ENCODE measurements at places on chromosomes 3 and 15.
A peak's percentile ranks its signal among the peaks of the same experiment; 100 is the strongest.

DNA sequence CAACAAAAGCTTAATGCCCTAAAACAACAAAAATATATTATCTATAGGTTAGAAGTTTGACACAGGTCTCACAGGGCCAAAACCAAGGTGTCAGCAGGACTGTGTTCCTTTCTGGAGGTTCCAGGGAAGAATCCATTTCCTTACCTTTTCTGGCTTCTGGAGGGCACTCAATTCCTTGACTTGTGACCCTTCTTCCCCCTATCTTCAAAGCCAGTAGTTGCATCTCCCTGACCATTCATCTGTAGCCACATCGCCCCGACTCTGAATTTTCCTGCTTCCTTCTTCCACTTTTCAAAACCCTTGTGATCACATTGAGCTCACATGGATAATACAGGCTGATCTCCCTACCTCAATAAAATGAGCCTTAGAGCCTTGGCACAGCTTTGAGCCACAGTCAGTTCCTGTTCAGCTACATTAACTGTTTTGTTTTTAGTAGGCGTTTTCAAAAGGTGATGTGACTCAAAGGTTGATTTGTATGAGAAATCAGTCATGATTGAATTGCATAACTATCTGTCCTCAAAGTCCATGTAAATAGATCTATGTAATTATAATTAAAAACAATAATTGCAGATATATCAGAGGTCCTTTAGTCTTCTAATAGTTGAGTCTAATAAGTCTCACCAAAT lies 12.4 kb downstream of the PFN2 start:
- peak; percentile 26 for DNase-seq

DNA sequence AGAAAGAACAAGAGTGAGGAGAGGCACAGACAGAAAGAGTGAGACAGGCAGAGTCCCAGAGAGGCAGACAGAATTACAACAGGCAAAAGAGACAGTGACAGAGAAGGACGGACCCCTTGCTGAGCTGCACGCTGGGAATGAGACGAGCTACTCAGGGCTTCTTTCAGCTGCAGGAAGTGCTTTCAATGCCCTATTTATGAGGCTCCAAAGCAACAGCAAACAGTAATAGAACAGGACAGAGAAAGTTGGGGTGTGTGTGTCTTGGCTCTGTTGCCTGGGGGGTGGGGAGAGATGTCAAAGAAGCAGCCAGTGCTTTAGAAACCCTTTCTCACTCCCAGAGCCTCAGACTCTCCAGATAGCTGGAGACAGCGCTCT lies 502 bp upstream of the TIMP4 start:
- no peak for DNase-seq

DNA sequence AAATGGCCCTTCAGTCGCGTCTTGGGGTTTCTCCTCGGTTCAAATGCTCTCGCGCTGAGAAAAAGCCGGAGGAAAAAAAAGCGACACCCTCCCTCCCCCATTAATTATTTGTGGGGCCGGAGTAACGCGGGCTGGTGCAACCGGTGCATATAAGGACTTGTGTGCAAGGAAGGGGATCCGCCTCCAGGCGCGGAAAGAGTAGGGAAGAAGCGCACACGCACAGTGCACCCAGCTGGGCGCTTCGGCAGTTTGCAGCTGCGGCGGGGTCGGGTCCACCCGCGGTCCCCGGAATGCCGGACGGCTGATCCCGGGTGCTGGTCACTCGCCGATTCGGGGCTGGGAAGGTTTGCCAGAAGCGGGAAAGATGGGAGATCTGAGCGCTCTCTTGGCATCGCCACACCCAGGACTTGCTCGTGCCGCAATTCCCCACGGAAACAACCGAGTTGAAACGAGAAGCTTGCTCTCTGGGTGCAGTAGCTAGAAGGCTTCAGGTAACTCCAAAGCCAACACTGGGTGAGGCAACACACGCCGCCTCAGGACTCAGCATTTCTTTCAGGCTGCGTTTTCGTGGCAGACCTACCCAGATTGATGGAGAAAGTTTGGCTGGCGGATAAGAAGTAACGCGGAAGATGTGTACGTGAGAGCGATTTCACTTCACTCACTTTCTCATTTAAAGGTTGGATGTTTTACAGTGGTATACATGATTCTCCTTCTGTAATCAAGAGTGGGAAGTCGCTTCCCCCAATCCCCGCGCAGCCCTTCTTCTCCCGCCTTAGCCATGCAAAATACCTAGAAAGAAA lies 720 bp upstream of the TNIK start:
- peak; percentile 50 for DNase-seq

- DNase-seq = no peak
Measured at GRCh38 chr3:180409170-180409569, 192.8 kb upstream of the TTC14 start.

- DNase-seq = no peak
Measured at GRCh38 chr3:10581251-10581650, 75.9 kb upstream of the ATP2B2 start.

DNA sequence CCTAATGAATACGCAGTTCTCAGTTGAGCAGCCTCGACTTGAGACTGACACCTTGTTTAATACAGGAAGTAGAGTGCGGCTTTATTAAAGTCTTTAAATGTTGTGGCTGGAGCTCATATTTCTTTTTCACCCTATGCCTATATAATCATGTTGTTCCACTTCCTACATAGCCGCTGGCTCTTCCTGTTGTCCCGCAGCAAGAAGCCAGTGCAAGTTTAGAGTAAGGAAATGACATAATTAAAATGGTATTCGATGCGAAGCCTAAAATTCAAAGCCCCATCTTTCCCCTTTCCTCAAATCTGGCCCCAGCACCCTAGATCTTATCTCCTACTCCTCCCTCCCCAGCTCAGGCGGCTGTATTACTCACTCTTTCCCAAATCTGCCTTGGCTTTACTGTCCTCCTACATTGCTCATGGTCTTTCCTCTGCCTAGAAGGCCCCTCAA lies 7.5 kb upstream of the PHLDB2 start:
- no peak for DNase-seq

GRCh38 chr3:34955680-34956079 lies 683.6 kb upstream of the ARPP21 start:
- no peak for DNase-seq

DNA sequence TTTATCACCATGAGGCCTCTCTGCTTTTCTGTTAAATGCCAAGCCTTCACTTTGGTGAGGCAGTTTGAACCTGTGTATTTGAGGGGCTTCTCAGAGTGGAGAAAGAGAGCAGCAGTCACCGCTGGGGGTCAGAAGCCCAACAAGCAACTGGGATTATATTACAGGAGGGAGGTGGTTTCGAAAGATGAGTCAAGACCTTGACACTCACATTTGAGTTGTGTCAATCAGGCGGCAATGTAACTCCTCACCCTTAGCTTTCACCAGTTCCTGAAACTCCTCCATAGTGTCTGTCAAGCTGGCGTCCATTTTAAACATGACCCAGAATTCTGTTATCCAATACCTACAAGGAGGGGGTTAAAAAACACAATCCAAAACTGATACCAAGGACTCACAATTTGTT lies 46.5 kb downstream of the RASGRP1 start:
- no peak for DNase-seq

DNA sequence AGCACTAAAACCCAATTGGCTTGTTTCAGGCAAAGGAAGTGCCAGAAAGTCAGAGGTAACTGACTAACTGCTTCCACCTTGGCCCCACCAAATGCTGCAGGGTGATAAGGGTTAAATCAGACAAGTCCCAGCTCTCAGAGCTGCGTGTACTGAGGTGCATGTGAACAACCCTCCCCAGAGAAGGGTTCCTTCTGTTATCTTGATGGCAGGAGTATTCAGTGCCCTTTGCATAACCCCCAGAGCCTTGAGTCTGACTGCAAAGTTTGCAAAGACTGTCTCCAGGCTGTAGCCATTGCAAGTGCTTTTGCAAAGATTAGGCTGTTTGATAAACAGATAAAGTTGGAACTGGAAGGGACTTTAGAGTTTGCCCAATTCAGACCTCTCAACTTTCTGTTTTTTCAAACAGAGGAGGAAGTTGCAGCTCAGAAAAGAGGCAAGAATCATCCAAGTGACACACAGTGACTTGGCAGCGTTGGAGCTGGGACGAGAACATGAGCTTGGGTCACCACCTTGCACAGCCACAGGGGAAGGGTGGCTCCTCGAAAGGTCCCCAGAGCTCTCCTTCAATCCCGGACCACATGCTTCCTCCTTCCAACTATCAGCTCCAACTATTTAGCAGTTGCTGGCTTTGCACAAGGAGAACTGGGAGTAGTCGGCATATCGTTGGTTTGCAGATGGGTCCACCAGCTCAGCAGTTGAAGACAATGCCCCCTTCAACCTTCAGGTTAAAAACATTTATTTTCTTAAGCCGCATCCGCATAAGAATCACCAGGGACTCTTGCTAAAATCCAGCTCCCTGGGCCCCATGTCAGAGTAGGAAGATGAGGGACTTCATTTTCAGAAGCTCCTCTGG lies 224.8 kb upstream of the HES1 start:
- DNase-seq = peak; percentile 56

DNA sequence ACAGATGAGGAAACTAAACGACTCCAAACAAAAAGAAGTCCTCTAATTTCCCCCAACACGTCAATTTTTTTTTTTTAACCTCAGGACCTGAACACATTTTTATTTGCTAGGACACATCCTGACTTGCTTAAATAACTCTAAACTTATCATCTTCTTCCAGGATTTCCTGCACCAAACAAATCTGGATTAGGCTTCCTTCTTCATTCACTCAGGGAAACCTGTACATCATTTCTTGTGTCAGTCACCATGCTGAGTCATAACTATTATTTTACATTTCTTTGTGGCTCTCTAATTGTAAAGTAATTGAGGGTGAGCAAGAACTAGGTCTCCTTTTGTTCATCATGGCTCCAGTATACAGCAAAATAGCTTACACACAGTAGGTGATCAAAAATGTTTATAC lies 433.4 kb upstream of the GBE1 start:
- no peak for DNase-seq

GRCh38 chr15:80825361-80826030 lies 46.3 kb downstream of the CEMIP start:
- no peak for DNase-seq

GRCh38 chr15:84914351-84914750 lies 29.9 kb downstream of the SLC28A1 start:
- DNase-seq = no peak

DNA sequence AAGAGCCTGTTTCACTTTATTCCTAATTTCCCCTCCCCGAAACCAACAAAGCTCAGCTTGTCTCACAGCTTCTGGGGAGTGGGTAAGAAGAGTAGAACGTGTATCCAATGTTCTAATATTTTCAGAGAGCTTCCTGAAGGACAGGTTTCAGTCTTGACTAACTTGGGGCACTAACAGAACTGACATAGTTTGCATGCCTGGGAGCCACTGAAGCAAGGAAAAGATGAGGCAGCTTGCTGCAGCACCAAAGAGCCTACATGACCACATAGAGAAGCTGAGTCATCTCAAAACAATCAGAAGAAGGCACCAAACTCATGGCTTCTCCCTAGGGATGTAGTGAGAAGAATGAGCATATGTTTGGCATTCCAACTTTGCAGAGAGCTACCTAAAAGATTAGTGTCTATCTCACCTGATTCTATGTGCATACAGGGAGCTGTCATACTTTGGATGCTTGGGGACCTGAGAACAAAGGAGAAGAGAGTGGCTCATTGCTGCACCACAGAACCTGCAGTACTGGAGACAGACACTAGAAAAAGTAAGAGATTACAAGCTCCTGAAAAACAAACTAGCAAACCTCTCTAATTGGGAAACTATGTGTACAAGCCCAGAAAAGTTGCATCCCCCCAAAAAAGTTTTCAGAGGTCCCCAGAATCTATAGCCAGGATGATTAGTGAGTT lies 86.9 kb downstream of the DCLK3 start:
- DNase-seq = no peak

DNA sequence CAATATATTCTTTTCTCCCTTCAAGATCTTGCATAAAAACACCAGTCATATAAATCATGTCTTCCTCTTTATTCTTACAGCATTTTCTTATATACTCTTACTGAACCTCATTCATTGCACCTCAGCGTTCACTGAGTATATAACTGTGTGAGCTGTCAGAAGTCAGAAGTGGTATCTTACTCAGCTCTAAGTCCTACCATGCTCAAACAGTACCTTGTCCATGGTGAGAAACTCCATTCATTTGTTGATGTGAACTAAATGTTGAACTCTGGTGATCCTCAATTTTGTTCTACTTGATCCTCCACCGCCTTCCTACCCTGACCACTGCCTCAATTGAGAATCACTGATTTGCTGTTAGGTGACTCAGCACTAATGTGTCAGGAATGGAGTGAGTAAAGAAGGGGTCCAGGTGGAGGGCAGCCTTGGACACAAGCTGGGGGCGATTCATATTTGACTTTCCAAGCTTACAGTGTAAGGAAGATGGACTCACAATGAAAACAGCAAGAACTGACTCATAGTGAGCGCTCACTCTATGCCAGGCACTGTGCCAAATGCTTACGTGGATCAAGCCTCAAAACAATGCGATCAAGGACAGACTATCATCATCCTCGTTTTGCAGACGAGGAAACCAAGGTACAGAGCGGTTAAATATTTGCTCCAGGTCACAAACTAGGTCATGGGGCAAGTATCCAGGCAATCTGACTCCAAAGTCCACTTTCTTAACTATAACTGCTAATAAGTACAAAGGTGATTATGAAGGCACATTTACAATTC lies 13.5 kb upstream of the ZFYVE19 start:
- peak; percentile 70 for DNase-seq

DNA sequence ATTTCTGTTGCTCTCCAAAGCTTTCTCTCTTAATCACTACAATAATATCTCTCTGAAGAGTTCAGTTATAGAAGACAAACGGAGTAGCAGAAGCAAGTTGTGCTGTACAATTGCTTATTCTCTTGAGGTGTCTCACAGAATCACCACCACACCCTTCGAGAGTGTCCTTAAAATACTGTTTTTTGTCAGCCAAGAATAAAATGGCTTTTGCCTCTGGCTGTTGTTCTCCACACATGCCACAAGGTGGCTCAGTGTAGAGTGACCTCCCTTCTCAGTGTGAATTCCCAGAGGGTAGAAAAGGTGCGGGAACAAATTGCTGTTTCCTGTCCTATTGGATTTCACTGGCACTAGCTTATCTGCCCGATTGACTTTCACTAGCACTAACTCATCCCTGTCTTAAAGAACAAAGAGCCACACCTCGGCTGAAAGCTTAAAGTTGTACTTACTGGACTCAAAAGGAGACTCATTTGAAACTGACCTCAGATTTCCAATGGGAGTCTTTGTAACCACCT lies 134.2 kb upstream of the SATB1 start:
- DNase-seq = peak; percentile 71

DNA sequence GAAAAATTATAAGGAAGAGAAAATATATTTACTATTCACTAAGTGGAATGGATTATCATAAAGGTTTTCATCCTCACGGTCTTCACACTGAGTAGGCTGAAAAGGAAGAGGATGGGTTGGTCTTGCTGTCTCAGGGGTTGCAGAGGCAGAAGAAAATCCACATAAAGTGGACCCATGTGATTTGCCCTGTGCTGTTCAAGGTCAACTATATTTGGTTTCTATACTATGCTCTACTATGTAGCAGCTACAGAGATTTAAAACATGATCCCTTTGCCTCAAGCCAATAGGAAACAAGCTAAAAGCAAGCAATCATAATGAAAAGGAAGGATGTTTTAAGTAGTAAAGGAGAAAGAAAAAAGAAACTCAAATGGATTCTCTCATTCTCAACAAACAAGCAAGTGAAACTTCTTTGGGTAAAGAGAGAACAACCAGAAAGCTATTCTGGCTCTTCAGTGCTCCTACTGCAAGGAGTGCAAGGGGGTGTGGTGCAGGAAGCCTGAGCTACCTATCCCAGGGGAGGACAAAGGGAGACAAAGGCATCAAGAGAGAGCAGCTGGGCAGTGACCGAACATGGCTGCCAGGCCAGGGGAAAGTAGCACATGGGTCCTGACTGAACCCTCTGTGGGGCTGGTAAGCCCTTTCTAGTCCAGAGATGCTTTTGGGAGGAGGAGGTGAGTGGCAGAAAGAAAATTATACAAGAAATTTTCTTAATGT lies 35.9 kb downstream of the SFMBT1 start:
- DNase-seq = no peak
